ENCODE measurements at places on chromosomes 7 and 10. TPM values are rescaled to one million over a fixed set of nuclear protein-coding genes. Genes with fewer than 3 reads are reported as not detected.

The PLAC9 gene
- not detected for total RNA-seq

The ACTL6B gene
- total RNA-seq, result not detected

The HTR5A gene
- total RNA-seq, result not detected

The IFRD1 gene
- total RNA-seq, result 100.0 TPM

The MPP7 gene
- total RNA-seq, result 23.7 TPM

The CTNNA3 gene
- not detected for total RNA-seq

The UCMA gene
- total RNA-seq, result not detected

The HOXA10 gene
- total RNA-seq, result 2.2 TPM

The VPS37D gene
- total RNA-seq, result 2.6 TPM

The NXPH1 gene
- not detected for total RNA-seq

The WNT16 gene
- total RNA-seq, result not detected

The EGR2 gene
- total RNA-seq, result under 0.01 TPM

The PNLIP gene
- not detected for total RNA-seq

The LRRC17 gene
- total RNA-seq, result 0.72 TPM
